Left kidney (tissue), 8 donors: ENCODE measurements at places on chromosomes 11 and 22. TPM values are rescaled to one million over a fixed set of nuclear protein-coding genes. Genes with fewer than 3 reads are reported as not detected.

GAL3ST3 gene
- polyA plus RNA-seq, result 3.8 TPM

C22orf42 gene
- not detected for polyA plus RNA-seq

OR51D1 gene
- not detected for polyA plus RNA-seq

ADAMTS15 gene
- 54.1 TPM for polyA plus RNA-seq

THY1 gene
- polyA plus RNA-seq, result 65.2 TPM

SPTBN2 gene
- polyA plus RNA-seq, result 51.5 TPM

DRD4 gene
- 1.1 TPM for polyA plus RNA-seq

DNA sequence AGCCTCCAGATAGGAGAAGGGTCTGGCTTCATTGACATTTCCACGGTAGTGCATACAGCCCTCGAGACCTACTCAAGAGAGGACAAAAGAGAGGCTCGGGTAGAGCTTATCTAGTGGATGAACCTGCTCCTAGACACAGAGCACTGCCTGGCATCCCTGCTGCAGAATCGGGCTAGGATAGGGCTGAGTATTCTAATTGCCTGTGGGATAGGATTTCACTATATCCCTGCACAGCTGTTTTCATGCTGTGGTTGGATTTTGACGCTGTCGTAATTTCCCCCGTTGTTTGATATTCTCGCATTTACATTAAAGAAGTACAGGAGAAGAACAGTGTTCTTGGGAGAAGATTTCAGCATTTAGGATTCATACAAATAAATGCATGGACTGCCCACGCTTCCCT, 107.8 kb downstream of the KIRREL3 start:
- DNase-seq, result no peak

DNA sequence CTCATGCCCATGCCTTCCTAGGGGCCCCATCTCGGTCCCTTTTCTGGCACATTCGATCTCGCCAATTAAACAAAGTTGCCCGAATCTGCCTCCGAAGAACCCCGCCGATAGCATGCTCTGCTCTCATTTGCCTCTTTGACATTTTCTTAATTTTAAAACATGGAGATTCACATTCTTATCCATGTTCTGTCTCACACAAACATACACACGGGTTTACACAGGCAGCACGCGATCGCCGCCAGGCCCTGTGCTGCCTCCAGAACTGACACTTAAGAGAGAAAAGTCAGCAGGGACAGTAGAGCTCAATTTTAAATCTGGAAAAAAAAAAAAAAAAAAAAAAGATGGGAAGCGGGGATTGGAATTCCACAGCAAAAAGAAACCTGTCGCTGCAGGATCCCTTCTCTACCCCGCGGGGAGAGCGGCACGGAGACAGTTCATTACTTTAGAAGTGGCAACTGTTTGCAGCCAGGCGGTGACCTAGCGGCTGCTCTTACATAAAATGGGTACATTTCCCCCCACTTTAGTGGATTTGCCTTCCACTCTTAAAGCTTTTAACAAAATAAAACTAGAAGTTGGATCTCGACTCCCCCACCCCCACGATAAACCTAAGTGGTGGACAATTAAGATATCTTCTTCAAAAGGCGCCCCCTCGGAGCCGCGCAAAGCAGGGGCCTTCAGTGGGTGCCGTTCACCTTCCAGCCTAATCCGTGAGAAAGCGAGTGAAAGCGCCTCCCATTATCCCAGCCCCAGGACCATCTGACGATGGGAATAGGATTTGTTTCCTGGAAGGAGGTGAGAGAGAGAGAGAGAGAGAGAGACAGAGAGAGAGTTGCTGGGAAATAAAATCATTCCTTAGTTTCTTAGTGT, 13.7 kb downstream of the PAX6 start:
- DNase-seq, result no peak

DNA sequence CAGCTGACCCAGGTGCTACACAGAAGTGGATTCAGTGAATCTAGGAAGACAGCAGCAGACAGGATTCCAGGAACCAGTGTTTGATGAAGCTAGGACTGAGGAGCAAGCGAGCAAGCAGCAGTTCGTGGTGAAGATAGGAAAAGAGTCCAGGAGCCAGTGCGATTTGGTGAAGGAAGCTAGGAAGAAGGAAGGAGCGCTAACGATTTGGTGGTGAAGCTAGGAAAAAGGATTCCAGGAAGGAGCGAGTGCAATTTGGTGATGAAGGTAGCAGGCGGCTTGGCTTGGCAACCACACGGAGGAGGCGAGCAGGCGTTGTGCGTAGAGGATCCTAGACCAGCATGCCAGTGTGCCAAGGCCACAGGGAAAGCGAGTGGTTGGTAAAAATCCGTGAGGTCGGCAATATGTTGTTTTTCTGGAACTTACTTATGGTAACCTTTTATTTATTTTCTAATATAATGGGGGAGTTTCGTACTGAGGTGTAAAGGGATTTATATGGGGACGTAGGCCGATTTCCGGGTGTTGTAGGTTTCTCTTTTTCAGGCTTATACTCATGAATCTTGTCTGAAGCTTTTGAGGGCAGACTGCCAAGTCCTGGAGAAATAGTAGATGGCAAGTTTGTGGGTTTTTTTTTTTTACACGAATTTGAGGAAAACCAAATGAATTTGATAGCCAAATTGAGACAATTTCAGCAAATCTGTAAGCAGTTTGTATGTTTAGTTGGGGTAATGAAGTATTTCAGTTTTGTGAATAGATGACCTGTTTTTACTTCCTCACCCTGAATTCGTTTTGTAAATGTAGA, 1.7 kb downstream of the MALAT1 start:
- DNase-seq, result no peak

DNA sequence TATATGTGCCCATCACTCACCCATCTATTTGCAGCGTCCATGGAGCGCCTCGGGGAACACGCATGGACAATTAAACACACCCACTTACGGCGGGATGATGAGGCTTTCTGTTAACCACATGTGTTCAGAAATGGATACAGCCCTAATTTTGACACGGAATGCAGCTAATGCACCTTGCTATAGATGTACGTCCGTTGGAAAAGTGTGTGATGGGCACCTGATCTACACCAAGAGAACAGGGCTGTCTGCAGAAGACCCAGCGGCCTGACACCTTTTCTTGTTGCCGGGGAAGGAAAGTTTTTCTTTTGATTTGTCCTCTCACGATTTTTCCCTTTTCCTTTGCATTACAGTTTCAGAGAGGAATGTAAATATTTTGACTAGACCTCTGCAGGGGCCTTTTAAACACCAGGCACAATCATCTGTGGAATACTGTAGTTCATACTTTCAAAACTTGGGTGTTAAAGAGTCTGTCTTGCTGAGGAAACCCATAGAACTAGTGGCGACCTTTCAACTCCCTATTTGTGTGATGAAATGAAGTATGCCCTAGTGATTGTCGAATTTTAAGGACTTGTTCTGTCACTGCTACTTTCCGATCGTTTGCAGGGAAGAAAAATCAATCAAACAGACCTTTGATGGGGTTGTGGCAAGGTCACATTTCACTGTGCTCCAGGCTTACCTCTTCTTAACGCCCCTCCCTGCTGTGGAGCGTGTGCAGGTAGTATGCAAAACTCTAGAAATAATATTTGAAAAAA, 16.5 kb upstream of the PAX6 start:
- DNase-seq, result no peak

- no peak for DNase-seq
Observed at GRCh38 chr22:30158744-30159500, 78.7 kb downstream of the HORMAD2 start.

GRCh38 chr11:26936109-26936508, 57.8 kb upstream of the FIBIN start:
- no peak for DNase-seq

DNA sequence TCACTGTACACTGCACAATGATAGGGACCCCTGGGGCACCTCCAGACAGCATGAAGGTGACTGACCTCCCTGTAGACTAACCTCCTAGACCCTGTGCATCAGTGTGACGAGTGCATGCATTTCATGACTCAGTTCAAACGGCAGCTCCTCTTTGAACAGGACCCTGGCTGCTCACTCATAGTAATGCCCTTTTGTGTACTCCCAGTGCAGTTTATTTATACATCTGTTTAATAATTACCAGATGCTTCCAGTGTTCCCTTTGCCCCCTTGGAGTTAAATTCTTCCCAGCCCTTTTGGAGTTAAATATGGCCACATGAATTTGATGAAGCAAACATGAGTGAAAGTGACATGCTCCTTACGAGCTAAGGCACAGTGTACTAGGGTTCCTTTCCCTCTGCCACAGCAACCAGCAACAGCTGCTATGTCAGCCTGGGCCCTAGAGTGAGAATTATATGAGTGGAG, 72.4 kb downstream of the PANX1 start:
- DNase-seq, result peak; percentile 21

GRCh38 chr11:19723572-19724342, 11.1 kb downstream of the NAV2 start:
- no peak for DNase-seq

DNA sequence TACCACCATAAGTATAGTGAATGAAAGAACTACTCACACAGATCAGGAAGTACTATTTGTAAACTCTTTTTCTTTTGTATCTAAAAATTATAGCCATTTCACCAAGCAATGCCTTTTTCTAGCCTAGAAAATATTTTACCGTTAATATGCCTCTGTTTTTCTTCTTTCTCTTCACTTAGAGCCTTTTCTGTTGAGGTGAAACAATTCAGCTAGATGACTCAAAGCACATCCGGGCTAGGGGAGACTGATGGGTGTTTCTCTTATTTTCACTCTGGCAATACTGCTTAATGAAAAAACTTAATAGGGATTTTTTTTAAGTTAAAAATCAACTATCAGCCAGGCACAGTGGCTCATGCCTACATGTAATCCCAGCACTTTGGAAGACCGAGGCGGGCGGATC, 93.3 kb downstream of the SGSM3 start:
- no peak for DNase-seq

DNA sequence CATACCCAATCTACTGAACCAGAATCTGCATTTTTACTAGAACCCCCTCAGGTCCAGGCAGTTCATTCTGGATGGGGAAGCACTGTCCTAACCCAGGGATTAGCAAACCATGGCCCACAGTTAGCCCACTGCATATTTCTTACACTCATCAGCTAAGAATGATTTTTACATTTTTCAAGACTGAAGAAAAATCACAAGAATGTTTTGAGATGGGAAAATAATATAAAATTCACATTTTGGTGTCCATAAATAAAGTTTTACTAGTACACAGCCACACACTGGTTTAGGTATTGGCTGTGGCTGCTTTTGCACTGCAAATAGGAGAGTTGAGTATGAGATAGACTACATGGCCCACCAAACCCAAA, 59.4 kb downstream of the PPFIBP2 start:
- no peak for DNase-seq

DNA sequence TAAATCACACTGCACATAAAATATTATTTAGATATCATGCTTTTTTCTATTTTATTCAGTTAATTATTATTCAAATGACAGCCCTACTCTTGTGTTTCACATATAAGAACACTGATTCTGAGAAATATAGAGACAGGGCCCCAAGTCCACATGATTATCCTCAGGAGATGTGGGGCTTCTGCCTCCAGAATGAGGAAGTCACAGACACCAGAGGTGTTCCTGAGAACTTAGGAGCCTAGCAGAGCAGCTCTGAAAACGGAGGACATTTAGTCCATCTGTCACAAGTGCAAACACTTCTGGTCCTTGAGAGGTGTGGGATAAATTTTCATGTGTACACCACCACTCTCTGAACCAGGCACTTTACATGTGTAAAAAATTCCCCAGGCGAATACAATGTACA, 26.2 kb downstream of the TRIM66 start:
- DNase-seq, result no peak

GRCh38 chr11:76642341-76642740, 28.2 kb downstream of the LRRC32 start:
- DNase-seq, result no peak

DNA sequence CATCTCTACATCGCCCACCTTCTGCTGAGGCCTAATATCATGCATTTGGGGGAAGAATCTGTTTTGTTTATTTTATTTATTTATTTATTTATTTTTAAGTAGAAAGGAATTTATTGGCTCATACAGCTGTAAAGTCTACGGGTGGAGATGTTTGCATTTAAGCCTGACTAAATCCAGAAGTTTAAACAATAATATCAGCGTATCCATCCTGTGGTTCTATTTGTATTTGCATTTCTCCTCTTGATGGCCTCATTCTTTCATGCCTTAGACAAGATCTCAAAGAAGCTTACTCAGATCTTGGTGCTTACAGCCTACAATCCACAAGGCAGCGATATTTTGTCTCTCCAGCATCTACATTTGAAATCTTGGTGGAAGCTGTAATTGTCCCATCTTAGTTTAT, 67.1 kb upstream of the CARD18 start:
- no peak for DNase-seq

DNA sequence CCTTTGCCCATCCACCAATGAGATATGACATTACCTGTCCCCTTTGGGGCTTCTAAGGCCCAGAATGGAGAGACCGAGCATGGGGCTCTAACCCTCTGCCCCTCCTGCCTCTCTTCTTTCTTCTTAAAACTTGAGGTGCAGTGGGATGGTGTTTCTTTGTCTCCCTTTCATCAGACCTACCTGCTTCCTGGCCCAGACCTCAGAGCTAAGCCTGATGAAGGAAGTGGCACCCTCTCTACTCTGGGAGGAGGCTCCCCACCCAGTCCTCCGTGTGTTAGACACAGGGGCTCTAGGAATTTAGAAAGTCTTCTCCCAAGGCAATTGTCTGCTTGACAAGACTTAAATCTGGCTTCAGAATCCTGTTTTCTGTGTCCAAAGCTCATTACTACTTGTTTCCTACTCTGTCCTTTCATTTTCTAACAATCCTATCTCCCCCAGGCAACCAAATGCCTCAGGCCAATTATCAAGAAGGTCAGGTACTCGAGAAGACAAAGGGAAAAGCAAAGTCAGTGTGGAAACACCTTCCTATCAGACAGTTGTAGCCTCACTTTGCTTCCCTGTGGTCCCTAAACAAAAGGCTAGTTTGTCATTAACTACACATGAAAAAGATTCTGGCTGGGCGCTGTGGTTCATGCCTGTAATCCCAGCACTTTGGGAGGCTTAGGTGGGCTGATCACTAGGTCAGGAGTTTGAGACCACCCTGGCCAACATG, 20.3 kb upstream of the PARVA start:
- DNase-seq, result no peak

DNA sequence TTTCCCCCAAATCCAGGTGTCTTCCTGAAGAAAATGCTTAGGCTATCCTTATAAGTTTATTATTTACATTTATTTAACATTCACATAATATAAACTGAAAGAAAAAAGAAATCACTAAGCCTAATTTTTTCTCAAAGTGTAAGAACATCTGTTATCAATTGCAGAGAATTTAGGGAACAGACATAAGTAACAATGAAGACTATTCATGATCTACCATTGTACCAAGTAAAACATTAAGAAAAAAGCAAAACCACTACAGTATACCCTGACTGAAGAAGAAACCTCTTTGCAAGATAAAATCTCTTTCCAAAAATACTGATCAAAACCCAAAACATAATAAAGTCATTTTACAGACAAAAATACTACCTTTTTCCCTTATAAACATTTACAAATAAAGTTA, 60.5 kb downstream of the NUP98 start:
- DNase-seq, result no peak

GRCh38 chr11:83278351-83278750, 7.8 kb downstream of the CCDC90B start:
- DNase-seq, result no peak

GRCh38 chr22:36340621-36341020, 47.1 kb downstream of the MYH9 start:
- no peak for DNase-seq

DNA sequence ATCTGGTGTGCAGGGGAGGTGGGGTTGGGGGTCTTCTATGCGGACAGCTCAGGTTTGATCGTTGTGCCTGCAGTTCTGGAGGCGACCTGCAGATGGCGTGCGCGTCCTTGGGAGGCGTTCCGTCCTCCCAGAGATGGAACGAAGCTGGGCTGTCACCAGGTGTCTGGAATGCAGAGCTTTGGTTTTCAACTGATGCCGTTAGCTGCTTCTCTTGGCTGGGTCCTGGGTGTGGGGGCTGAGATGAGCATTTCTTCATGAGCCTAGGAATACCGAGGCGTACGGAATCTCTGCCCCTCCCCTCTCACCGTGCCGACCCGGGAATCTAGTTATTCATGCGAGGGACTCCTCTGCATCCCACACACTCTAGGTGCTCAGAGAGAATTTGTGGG, 98.6 kb downstream of the CEP164 start:
- DNase-seq, result peak; percentile 65
